ENCODE measurements at places on chromosomes 5 and 9.

- no peak for DNase-seq
Measured at GRCh38 chr5:18975624-18976023, 1012.4 kb downstream of the CDH18 start.

GRCh38 chr5:1330847-1331831 is 13.8 kb downstream of the CLPTM1L start:
- DNase-seq: no peak

- no peak for DNase-seq
Measured at GRCh38 chr9:121876255-121876654, 216.9 kb downstream of the TTLL11 start.

DNA sequence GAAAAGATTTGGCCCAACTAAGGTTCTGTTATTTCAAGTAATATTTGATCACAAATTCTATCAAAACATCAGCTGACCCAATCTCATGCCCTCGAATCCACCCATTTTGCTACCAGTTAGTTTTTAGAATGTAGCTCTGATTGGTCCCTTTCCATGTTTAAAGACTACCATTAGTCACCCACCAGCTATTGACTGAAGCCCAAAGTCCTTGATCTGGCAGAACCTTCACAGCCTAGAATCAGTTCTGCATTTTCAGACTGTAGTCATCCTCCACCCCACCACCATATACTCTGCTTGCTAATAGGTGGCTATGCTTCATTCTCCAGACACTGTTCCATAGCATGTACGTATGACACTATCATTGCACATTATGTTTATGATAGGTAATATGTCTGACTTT is 182.2 kb upstream of the TARS1 start:
- DNase-seq: no peak

GRCh38 chr9:128637656-128638055 is 19.0 kb downstream of the DYNC2I2 start:
- no peak for DNase-seq

DNA sequence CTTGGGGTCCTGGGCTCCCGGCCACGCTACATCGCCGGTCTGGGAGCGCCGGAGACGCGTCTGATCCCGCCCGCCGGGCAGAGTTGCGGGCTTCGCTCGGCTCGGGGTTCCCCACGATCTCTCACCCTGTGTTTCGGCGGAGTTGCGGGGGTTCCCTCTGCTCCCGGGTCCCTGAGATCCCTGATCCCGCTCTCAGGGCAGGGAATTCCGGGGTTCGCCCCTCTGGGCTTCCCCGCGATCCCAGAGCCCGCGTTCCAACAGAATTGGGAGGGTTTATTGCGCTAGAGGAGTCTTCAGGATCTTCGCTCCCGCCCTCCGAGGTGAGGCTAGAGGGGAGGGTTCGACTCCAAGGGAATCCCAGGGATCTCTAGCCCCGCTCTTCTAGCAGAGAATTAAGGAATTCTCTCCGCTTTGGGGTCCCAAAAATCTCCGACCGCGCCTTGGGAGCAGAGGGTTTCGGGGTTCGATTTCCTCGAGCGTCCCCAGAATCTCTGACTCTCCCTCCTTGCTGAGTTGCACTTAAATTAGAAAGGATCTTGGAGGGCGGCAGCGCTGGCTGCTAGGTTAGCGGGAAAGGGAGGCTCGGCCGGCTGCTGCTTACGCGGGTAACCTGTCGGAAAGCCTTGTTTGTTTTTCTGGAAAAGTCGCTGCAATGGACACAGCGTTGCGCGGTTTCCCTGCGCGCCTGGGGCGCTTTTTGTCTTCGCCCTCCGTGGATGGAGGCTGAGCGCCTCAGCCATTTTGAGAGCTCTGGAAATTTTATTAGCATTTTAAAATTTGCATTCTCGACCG is 1.3 kb downstream of the DMRT1 start:
- no peak for DNase-seq

- peak; percentile 54 for DNase-seq
Measured at GRCh38 chr5:43073597-43074546, 33.8 kb upstream of the ANXA2R start.

DNA sequence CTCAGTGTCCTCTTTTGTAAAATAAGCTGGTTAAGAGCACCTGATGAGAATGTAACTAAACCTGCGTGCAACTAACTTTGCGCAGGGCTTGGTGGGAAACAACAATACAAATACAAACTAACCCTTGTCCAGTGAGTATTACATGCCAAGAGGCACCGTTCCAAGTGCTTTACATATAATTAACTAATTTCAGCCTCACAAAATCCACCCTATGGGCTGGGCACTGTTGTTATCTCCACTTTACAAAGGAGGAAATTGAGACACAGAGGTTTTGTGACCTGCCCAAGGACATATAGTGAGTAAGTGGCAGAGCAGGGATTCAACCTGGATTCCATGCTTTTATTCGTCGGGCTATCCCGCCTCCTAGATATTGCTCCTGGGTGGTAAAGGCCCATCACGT is 26.2 kb upstream of the TNIP1 start:
- no peak for DNase-seq

DNA sequence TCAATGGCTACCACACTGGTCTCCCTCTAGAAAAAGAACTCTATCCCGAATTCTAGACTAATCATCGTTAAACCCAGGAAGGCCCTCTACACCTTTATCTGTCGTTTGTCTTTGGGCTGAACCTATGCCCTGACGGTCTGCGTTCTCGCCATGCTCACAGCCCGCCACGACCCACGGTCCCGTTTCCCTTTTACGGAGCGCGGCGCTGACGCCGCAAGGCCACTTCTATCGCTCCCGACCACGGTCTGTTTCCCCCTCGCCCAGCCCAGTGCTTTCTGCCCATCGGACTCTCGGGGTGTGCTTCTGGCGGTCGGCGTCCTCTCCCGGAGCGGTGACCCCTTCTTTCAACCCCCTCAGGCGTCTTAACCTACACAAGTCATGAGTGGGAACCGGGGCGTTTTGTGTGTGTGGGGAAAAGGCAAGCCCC is 974 bp downstream of the C9orf40 start:
- DNase-seq: peak; percentile 39

DNA sequence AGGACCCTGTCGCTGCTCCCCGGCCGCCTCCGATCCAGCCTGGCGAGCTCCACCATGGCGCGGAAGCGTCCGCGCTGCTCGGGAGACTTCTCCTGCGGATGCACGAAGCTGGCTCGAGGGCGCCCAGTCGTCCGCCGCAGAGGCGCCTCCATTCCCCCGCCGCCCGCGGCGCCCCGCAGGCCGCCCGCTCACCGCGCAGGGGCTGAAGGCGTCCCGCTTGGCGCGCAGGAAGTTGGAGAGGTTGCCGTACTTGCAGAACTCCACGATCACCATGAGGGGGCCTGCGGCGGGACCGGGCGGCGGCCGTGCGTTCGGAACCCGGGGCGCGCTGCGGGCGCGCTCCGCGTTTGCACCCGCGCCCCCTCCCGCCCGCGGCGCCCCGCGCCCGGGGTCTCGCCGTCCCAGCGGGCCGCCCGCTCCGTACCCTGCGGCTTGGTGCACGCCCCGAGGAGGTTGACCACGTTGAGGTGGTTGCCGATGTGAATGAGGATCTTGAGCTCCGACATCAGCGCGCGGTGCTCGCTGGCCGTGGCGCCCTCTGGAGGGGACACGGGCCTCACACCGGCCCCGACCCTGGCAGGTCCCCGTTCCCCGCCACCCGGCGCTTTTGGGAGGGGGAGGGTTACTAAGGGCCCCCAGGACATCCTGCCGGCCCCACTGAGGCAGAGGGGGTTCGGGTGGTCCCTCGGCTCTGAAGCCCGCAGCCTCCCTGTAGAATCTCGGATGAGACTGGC is 27.7 kb upstream of the SCGB3A1 start:
- DNase-seq: peak; percentile 48

GRCh38 chr9:88663771-88664419 is 128.9 kb downstream of the NXNL2 start:
- DNase-seq: peak; percentile 77

DNA sequence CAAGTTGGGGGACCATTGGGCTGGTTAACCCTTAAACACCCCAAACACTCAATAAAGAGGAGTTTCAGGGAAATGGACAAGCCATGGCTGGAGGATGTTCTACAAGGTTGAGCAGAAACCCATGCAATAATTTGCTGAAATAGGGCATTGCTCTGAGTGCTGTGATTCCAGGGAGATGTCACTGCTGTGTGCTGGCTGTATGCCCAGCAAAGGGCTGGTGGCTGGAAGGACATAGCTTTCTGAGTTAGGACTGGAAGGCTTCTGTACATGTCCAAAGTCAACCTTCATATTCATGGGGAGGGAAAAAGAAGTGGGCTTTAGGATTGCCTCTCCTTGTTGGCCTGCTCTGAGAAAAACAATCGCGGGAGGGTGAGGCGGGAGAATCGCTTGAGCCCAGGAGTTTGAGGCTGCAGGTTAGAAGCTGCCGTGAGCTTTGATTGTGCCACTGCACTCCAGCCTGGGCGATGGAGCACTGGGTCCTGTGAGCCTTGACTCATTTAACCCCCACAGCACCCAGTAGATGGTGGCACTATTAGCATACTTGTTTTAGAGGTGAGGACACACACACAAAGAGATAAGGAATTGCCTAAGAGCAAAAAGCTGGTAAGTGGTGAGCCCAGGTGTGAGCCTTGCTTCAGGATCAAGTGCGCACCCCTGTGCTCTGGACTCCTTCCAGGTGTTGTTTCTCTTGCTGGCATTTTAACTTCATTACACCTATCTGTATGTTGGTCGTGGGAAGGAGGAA is 20.4 kb downstream of the IL12B start:
- DNase-seq: no peak

DNA sequence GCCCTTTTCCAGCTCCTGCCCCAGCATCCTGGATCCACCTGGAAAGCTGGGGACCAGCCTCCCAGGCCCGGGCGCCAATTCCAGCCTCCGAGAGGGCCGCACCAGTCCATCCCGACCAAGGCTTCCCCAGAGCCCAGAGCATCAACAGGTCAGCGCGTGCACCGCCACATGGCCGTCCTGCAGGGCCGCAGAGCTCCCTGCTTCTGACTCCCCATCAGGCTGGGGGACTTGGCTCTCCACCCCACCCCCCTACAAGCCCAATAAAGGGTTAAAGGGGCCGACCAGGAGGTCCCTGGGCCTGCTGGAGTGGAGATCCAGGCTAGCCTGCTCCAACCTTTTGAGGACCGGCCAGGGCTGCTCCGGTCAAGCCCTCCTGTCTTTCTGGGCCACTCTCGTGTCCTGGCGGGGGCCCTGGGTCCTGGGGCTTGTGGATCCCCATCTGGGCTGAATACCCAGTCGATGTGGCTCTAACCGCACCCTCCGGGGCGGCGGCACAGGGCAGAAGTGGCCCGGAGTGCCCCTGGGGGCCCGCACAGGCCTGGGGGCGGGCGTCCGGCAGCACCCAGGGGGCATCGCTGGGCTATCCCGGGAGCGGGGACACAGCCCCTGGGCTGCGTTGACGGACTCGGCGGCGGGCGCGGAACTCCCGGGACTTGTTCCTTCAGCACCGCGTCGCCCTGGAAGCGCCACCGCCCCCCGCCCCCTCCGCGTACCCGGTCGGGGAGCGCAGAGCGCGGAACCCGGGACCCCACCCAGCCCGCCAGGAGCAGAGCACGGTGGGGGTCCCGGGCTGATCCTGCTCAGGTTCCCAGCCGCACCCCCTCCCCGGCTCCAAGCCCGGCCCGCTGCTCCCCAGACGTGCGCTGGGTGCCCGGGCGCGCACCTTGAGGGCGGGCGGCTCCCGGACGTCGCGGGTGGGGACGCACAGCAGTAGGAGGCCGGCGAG is 590 bp downstream of the ENTPD2 start:
- no peak for DNase-seq

GRCh38 chr9:76629205-76629990 is 134.8 kb upstream of the PCA3 start:
- DNase-seq: no peak

GRCh38 chr5:2173151-2173834 is 290.6 kb upstream of the IRX4 start:
- no peak for DNase-seq

DNA sequence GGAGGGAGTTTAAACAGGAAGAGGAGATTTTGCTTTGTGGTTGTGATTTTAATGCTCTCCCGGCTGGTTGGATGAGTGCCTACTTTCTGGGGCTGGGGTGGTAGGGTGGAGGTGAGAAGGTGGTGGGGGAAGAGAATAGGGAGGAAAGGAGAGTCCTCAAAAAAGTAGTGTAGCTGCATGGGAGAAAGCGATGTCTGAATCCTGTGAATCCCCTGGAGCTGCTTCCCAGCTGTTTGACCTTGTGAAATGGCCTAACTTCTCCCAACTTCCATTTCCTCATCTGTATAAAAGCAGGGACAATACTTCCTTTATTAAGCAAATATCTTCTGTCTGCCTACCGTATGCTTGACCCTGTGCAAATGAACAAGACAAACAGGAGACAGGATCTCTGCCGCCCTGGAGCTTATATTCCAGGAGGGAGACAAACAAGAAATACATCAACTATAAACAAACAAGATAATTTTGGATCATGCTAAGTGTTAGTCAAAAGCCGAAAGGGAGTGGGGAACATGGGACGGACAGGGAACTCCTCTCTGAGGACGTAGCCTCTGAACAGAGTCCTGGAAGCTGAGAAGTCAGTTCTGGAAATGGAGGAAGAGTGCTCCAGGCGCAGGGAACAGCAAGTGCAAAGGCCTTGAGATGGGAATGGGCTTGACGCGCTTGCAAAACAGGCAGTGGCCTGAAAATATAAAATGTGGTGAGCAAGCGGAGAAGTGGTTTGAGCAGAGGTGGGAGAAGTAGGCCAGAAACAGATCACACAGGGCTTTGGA is 103.5 kb downstream of the SPRY4 start:
- DNase-seq: no peak
